Glutamatergic neuron (in vitro differentiated cells): ENCODE measurements at places on chromosomes 5 and 9.

- no peak for DNase-seq
- no peak overlapping the region for H3K4me3 ChIP-seq
- no peaks in the 10 kb centered on the region for H3K4me1 ChIP-seq
- H3K27ac ChIP-seq = no peak overlapping the region
- H3K27me3 ChIP-seq = no peaks in the 10 kb centered on the region
Measured at GRCh38 chr9:111985315-111985714, 88.7 kb downstream of the UGCG start.

GRCh38 chr9:123003466-123003865 lies 30.0 kb upstream of the GPR21 start:
- no peak for DNase-seq
- peaks cover 2% of the 10 kb centered on the region for H3K27me3 ChIP-seq
- no peak overlapping the region for H3K27ac ChIP-seq
- no peaks in the 10 kb centered on the region for H3K4me1 ChIP-seq
- no peak overlapping the region for H3K4me3 ChIP-seq

GRCh38 chr9:124770359-124771020 lies 621 bp downstream of the NR6A1 start:
- H3K36me3 ChIP-seq = no peaks in the 10 kb centered on the region
- peak overlapping the region; percentile 90 for H3K4me3 ChIP-seq
- H3K4me1 ChIP-seq = peaks cover 11% of the 10 kb centered on the region

- peak overlapping the region; percentile 95 for H3K27ac ChIP-seq
- H3K4me3 ChIP-seq = peak overlapping the region; percentile 39
- no peak for DNase-seq
- H3K4me1 ChIP-seq = peaks cover 23% of the 10 kb centered on the region
Measured at GRCh38 chr5:125210242-125210947, 464.0 kb upstream of the ZNF608 start.

DNA sequence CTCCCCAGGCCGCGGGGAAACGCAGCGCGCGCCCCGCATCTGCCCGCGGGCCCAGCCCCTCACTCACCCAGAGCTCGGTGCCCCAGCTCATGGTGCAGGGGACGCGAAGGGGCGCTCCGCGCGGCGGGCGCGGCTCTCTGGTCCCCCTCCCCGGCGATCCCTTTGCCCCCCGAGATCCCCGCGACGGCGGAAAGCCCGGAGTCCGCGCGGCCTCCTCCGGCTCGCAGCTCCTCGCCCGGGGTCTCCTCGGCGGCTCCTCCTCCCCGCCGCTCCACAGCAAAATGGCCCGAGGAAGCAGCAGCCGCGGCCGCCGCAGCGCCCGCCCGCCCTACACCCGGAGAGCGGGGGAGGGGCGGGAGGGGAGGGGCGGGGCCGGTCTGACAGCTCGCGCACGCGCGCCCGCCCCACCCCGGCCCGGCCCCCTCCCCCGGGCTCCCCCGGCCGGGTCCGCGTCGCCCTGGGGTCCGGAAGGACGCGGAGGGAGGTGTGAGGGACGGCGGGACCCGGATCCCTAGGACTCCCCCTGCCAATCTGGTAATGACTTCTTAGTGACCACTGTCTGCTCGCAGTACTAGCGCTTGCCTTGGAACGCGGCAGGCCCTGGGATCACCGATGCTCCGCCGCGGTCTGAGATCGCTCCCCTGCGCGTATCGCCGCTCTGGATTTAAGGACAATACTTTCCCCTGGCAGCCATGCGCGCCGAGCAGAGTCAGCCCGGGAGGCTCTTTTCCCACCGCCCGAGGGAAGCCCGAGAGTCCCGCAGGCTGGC lies at the start of gene FNBP1:
Gene FNBP1, minus strand, starts transcription at position 305 of the 769 bp plus-strand sequence. Its CDS starts 214 bp downstream, at position 91.
- peak; percentile 86 for DNase-seq
- peaks cover 14% of the 10 kb centered on the region for H3K4me1 ChIP-seq
- peaks cover 4% of the 10 kb centered on the region for H3K36me3 ChIP-seq
- peak within 1 kb of the TSS; percentile 94 for H3K27ac ChIP-seq
- H3K27me3 ChIP-seq = peaks cover 16% of the 10 kb centered on the region

DNA sequence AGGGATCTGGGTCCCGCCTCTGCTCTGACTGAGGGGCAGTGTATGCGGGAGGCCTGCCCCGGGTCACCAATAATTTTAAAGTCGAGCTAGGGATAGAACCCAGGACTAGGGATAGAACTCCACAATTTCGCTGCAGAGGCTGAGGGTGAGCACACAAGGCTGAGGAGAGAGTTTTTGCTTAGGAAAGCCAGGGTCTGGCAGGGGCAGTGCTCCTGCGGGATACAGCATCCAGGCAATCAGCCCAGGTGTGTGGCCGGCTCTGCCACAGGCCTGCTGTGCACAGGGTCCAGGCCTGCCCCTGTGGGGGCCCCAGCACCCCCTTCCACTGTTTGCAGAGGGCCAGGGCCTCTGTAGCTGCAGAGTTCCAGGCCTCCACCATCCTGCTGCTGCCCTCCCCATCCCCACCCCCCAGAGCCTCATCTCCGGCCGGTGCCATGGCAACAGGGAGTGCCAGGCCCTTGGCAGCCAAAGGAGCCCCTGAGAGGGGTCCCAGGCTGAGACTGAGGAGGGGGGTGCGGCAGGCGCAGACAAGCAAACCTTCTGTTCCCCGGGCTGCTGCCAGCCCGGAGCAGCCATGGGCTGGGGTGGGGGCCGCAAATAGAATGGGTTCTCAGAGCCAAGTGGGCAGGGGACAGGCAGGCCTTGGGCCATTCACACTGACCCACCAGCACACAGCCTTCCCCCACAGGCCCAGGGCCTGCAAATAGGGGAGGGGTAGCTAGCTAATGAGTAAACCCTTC lies 8.6 kb downstream of the PDGFRB start:
- peaks cover 7% of the 10 kb centered on the region for H3K27me3 ChIP-seq
- no peak for DNase-seq
- no peaks in the 10 kb centered on the region for H3K36me3 ChIP-seq
- H3K27ac ChIP-seq = no peak overlapping the region

- no peaks in the 10 kb centered on the region for H3K36me3 ChIP-seq
- H3K27ac ChIP-seq = no peak overlapping the region
- H3K27me3 ChIP-seq = no peaks in the 10 kb centered on the region
Measured at GRCh38 chr5:67010684-67011409, 185.8 kb downstream of the CD180 start.

DNA sequence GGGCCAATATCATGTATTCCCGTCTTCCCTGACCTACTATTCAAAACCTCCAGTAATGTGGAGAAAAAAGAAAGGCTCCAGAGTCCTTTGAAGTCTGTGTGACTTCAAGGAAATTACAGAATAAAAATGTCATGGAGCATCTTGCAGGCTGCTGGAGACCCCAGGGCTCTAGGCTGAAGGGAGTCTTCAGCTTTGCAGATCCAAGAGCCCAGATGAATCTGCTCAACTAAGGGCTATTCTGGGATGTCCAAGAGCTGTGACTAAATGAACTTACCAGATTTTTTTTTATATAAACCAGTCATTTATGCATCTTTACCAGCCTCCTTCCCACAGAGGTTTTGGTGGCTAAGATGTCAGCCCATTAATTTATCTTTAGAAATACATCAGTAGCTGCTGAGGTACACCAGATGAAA lies 167.3 kb downstream of the MUSK start:
- H3K27ac ChIP-seq = no peak overlapping the region
- H3K36me3 ChIP-seq = no peaks in the 10 kb centered on the region
- no peak for DNase-seq
- H3K4me1 ChIP-seq = no peaks in the 10 kb centered on the region
- peaks cover 2% of the 10 kb centered on the region for H3K27me3 ChIP-seq

DNA sequence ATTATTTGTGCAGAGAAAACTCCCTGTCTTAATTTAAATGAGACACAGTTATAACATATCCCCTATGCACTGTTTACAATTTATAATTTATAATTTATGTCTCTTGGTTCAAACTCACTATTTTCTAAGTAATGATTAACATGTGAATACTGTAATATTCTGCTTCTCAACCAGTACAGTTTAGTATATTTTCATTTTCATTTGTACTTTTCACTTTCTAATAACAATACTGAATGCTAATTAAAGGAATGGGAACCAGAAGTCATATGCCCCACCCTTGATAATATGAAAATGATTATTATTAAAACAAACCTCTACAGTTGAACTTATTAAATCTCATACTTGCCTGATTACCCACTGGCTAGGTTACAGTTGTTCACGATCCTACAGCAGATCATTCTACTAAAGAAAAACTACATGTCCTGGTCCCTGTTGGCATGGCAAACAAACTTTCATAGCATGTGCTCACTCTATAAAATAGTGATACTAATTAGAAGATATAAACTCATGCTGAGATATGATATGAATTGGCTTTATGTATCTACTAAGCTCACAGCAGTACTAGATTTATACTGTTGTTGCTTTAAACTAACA lies 66.4 kb downstream of the POU5F2 start:
- H3K4me1 ChIP-seq = peaks cover 38% of the 10 kb centered on the region
- no peak overlapping the region for H3K27ac ChIP-seq
- DNase-seq = no peak
- H3K4me3 ChIP-seq = no peak overlapping the region

- peak; percentile 9 for DNase-seq
- peaks cover 21% of the 10 kb centered on the region for H3K4me1 ChIP-seq
- H3K36me3 ChIP-seq = peaks cover 4% of the 10 kb centered on the region
Measured at GRCh38 chr5:179269781-179270543, 75.3 kb downstream of the ADAMTS2 start.

- H3K27ac ChIP-seq = no peak overlapping the region
- peaks cover 8% of the 10 kb centered on the region for H3K27me3 ChIP-seq
Measured at GRCh38 chr5:139100825-139101224, 97.3 kb downstream of the SIL1 start.

DNA sequence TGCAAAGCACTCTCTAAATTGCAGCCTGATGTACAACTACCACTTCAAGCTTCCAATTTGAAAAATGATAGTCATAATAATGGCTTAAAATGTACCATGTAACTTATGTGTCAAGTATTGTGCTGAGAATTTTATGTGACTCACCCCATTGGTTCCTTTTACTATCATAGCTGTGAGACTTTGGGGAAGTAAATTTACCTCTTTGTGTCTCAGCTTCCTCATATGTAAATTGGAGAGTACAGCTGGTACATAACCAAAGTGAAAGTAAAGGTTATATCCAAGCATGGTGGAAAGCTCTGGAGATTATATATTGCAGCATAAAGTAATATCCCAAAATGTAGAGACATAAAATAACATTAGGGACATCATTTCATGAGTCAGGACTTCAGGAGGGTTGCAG lies 2200.4 kb upstream of the C9orf72 start:
- H3K27me3 ChIP-seq = no peaks in the 10 kb centered on the region
- DNase-seq = no peak
- H3K4me3 ChIP-seq = no peak overlapping the region
- H3K4me1 ChIP-seq = no peaks in the 10 kb centered on the region
- no peaks in the 10 kb centered on the region for H3K36me3 ChIP-seq
- H3K27ac ChIP-seq = no peak overlapping the region
